HepG2 (cell line): ENCODE measurements at places on chromosomes 1 and 21. TPM values are rescaled to one million over a fixed set of nuclear protein-coding genes. Genes with fewer than 3 reads are reported as not detected.

The ZNF644 gene
- total RNA-seq, result 51.7 and 66.7 TPM in 2 replicates

The TACSTD2 gene
- not detected in 2 replicates for total RNA-seq

The TTC22 gene
- not detected in 2 replicates for total RNA-seq

The KRTAP7-1 gene
- total RNA-seq, result not detected in 2 replicates

The LDLRAD2 gene
- total RNA-seq, result not detected in 2 replicates

The KCNK2 gene
- not detected in 2 replicates for total RNA-seq

- DNase-seq, result no peak
Measured at GRCh38 chr1:199861020-199861795, 166.3 kb upstream of the NR5A2 start.

DNA sequence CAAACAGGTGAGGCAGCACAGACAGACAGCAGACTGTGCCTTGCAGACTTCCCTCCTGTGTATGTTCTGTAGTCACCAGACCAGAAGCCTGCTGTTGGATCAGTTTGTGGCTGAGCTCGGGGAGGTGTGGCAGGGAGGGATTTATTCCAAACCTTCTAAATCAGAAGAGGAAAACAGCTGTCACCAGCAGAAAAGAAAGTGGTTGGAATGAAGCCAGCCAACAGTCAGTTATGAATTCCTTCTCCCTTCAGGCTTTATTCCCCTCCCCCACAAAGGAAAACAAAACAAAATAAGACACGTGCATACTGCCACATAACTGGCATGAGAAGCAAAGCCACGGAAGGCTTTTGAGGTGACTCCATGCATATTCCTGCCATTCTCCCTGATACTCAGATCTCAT, 19.0 kb upstream of the PIGV start:
- DNase-seq, result no peak

GRCh38 chr21:40547906-40548513, 298.9 kb downstream of the DSCAM start:
- no peak for DNase-seq

DNA sequence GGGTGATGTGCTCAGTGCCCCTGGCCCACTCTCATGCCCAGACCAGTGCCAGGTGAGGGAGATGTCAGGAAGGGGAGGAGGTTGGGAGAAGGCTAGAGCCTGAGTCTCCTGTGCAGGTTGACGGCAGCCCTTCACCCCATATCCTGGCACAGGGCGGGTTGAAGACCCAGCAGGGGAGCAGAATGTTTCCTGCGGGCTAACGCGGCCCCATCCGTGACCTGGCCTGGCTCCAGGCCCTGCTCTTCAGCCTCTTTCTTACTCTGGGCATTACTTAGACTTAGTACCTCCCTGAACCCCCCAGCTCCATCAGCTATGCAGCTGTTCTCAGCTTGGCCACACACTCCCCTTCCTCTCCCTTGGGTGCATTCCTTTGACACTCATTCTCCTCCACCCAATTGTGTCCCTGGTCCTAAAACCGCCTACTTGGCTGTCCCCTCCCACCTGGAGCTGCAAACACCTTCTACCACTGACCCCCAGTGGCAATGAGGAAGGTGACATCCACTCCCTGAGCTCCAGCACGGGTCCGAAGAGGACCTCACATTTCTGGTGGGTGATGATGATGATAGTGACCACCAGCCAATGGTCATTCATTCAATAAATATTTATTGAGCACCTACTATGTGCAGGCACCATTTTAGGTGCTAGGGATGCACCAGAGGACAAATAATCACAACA, 179.0 kb downstream of the PTPRU start:
- DNase-seq, result peak; percentile 49

DNA sequence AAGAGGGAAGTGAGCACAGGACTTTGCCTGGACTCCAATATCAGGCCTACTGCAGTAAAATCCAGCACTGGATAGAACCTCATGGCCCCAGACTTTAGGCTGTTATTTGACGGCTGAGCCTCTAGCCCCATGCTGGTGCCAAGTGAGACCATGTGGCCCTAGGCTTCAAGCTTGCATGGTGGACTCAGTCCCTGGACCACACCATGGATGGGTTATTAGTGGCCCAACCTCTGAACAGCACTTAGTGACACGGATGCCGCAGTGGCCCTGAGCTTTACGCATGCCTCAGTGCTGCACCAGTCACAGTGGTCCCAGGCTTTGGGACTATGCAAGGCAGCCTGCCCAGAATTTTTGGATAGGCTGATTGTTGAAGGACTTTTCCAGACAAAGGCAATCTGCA, 13.0 kb downstream of the IFI44L start:
- DNase-seq, result no peak

DNA sequence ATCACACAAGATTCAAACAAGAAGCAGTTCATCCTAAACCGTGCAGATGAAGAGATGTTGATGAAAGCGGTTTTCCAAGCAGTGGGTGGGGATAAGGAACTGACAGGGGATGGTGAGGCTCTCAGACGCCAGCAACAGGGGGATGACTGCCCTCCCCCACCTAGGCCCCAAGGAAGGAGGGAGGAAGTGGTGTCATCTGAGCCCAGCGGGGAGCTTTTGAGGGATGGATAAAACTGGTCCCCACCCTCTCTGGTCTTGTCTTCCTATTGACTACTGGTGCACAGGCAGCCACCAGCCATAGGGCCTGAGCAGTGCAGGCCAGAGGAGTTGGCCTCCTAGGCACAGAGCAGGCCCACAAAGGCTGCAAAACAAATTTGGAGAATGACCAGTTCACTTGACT, 175.5 kb downstream of the HUNK start:
- no peak for DNase-seq

- DNase-seq, result no peak
Measured at GRCh38 chr21:45040157-45040711, 34.1 kb upstream of the ADARB1 start.

- DNase-seq, result no peak
Measured at GRCh38 chr1:62685431-62685859, 2.7 kb downstream of the DOCK7 start.

DNA sequence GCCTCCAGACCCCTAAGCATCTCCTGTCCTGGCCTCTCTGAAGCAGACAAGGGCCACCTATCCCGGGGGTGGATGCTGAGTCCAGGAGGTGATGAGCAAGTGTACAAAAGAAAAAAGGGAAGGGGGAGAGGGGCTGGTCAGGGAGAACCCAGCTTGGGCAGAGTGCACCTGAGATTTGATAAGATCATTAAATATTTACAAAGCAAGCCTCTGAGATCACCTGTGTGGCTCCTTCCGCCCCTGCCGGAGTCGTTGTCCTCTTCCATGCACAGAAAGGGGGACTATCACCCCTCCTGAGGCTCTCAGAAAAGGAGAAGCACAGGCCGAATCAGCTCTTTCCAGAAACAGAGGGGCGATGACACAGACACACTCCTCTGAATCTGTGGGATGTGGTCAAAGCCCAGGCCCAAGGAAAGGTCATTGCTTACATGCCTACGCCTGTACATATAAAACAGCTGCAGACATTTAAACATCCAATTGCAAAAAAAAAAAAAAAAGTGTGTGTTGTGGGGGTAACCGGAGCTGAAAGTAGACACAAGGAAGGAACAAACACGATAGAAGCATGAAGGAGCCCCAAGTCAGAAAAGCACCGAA, 30.9 kb downstream of the PRSS38 start:
- no peak for DNase-seq

- no peak for DNase-seq
Measured at GRCh38 chr1:23389837-23390321, 20.2 kb upstream of the ZNF436 start.

- DNase-seq, result no peak
Measured at GRCh38 chr1:206946261-206946660, at the start of gene PIGR. PIGR (minus strand) TSS chr1:206946466; CDS start chr1:206940531, 5,935 bp downstream.

DNA sequence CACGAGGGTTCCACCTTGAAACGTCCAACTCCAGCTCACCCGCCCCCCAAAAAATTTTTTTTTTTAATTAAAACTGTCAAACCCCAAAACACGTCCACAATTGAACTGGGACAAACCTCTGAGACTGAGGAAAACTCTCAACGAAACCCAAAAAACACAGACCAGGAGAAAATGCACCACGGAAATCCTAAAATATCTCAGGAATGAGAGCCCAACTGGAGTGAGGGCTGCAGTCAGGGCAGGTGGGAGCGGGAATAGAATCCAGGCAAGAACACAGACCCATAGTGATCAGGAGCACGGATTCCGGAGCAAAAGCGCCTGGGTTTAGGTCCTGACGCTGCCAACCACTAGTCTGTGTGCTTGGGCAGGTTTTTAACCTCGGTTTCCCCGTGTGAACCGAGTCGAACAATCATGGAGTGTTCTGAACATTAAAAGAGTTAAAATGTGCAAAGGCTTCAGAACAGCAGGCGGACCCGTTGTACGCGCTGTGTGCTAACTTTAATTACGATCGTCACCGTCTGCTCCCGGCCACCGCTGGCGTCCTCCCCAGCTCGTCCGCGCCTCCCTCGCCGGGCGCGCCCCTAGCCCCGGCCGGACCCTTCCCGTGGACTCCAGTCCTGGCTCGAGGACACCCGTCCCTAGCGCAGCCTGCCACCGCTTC, 624 bp downstream of the ARHGAP29 start:
- DNase-seq, result no peak

- no peak for DNase-seq
Measured at GRCh38 chr1:107949467-107950253, 15.3 kb downstream of the VAV3 start.

- no peak for DNase-seq
Measured at GRCh38 chr1:54498383-54499096, 49.5 kb upstream of the ACOT11 start.

GRCh38 chr1:5379176-5379759, 613.0 kb downstream of the NPHP4 start:
- no peak for DNase-seq

DNA sequence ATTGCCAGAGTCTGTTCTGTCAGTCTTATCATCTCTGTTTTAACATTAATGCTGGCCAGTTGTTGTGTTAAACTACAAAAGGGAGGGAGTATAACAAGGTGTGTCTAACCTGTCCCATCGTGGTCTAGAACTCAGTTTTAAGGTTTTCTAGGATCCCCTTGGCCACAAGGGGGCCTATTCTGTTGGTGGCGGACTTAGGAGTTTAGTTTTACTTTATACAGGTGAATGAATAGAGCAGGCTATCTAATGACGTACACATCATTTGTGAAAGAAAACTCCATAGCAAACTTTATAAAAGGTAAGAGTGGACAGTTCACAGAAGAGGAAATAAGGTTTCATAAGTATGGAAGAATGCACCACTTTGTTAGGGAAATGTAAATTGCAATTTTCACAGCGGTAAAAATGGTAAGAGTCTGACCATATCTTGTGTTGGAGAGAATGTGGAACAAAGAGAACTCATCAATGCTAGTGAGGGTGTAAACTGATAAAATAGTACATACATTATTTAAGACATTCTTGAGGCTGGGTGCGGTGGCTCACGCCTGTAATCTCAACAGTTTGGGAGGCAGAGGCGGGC, 2.5 kb upstream of the ATF6 start:
- DNase-seq, result peak; percentile 46

GRCh38 chr1:22817462-22817861, 106.8 kb downstream of the EPHB2 start:
- DNase-seq, result no peak

- DNase-seq, result no peak
Measured at GRCh38 chr21:42308914-42309752, 6.1 kb downstream of the TFF3 start.

DNA sequence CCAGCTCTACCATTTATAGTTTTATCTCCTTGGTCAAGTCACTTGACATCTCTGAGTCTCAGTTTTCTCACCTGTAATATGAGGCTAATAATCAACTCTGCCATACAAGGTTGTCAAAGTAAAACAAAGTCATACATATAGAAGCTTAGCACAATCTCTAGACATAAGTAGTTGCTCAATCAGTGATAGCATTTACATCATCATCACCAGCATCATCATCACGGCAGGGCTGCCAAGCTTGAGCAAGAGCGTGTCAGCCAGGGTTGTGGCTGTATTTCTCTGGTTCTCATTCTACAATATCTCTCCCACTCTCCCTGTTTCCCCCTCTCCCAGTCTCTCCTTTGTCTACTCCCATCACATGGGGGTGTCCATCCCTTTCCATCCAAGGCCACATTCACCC, 41.7 kb upstream of the COA6 start:
- DNase-seq, result no peak

DNA sequence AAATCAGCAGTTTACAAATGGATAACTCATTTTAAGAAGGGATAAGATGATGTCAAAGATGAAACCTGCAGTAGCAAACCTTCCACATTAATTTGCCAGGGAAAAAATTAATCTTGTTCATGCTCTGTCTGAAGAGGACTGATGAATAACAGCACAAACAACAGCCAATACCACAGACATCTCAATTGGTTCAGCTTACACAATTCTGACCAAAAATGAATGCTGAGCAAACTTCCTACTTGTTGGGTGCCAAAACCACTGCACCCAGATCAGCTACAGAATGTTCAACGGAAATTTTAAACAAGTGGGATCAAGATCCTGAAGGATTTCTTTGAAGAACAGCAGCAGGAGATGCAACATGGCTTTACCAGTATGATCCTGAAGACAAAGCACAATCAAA, 98.3 kb downstream of the COQ8A start:
- no peak for DNase-seq

DNA sequence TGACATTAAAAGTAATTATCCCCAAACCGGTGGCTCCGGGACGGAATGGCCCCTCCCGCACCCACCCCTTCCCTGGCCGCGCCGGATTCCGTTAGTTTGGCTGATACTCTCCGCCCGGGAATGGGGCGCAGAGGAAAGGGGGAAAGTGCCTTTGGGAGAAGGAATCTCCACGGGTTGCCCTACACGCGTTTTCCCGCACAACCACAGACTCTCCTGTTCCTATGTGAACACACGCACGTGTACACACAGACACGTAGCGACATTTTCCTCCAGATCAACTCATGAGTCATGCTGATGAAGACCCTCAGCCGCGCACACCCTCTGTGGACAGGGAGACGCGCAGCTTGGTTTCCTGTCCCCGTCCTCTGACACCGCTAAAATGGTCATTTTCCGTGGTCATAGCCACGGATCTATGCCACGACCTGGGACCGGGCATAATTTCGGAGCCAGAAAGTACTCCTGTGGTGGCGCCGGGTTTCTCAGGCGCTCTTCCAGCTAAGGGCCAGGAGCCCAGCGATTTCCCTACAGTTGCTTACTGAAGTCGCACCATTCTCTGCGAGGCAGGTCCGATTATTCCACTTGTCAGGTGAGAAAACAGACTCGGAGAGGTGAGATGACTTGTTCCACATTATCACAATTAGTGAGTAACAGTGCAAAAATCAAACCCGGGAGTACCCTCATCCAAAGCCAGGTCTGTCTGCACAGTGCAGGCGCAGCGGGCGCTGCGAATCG, 4.0 kb upstream of the DMRTA2 start:
- no peak for DNase-seq

DNA sequence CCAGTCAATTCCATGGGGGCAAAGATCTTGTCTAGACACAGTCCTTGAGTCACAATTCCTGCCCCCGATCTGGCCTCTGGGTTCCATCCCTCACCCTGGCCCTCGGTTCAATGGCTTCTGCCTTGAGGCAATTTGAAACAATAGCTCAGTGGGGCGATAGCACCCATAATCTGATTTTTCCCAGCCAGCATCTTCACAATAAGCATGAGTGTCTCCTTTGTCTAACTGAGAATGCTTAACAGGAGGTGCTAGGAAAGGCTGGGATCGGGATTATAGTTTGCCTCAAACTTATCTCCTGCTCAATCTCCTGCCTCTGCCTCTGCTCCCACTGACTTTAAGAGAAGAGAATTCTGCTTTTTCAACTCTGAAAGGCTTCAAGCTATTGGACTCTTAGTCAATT, 293.9 kb upstream of the PROX1 start:
- no peak for DNase-seq
